ENCODE measurements at places on chromosomes 2 and 18.

DNA sequence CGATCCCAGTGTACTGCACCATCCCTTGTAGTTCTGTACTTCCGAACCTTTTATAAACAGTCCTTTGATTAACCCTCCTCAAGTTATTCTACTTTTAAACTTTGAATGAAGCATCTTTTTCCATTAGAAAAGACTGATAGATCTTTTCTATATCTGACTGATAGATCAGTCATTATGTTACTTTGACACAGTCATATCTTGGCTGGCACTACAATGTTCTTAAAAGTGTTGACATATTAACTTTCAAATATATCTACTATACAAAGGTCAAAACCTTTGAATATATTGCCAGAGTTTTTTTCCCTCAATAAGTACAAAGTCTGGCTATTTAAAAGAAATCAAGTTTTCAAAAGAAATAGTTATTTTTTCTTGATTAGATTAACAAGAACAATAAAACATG is 35.4 kb upstream of the NABP1 start:
- no peak for DNase-seq

GRCh38 chr2:124112966-124113365 is 87.9 kb downstream of the CNTNAP5 start:
- DNase-seq = peak; percentile 28

DNA sequence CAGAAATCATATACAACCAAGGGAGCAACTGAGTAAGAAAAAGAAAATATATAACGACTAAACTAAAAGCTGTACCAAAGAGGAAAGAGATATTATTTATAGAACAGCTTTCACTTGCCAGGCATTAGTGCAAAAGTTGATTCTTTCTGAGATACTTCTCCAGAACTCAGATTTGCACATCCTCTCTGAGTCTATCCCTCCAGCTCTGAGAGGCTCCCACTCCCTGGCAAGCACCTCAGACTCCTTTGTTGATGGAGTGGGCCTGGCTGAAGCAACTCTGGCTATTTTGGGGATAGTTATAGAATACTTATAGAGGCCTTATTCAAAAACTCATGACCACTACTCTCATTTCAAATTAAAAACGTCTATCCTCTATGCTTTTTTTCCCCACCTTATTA is 501.6 kb upstream of the TNP1 start:
- DNase-seq = no peak

DNA sequence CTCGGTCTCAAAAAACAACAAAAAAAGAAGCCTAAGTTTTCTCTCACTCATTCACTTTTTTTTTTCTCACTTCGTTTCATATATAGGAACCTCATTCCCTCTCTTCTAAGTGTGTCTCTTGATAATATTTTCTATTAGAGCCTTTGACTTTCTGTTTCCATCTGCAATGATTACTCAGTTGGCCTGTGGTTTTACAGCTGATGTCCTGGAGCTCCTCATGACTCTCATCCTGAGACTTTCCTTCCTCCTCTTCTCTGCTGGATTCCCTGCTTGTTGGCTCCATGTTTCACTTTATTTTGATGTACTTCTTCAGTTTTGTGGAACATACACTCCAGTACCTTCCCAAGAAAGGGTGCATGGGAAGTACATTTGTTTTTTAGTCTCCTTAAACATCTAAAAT is 154.2 kb upstream of the GATA6 start:
- no peak for DNase-seq

GRCh38 chr2:48266698-48267097 is 263.3 kb upstream of the STON1 start:
- no peak for DNase-seq

- DNase-seq = peak; percentile 73
Observed at GRCh38 chr2:207163053-207163755, 2.5 kb downstream of the KLF7 start.

DNA sequence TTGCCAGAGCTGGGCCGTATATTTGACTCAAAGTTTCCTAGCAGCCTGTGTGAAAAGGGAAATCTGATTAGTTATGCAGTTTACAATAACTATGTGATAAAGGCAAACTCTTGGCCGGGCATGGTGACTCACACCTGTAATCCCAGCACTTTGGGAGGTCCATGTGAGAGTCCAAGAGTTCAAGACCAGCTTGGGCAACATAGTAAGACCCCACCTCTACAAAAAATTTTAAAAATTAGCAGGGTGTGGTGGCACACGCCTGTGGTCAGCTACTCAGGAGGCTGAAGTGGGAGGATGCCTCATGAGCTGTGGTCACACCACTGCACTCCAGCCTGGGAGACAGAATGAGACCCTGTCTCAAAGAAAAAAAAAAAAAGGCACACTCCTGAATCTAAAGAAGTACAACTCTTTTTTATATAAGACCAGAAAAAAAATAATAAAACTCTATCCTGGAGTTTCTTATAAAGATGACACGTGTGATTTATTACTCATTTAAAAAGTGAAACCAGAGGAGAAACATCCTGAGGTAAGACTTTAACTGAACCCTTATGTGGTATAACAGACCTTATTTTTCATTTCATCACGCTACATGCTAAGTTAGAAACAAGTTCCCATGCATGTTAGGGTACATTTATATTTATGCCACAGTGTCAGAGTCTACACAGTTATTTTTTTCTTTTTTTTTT is 32.6 kb upstream of the KCMF1 start:
- DNase-seq = no peak

DNA sequence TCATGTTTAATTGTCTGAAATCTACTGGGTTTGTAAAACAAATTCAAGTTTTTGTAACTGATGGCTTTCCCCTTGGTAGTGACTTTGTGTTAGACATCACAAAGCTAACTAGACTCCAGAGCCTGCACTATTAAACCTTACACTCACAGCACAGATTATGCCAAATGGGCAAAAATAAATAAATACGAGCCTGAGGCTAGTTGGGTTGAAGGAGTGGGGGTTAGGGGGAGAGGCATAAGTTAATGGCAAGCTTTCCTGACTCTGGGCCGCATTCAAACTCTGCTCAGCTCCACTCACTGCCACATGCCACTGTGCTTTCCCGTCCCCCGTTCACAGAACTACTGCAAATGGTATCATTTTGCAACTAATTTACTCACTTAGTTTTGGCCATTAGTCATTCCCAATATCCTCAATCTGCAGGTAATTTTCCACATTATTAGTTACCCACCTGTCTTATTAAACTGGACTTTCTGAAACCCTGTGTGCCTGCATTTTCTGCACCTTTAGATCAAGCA is 1079.9 kb upstream of the PIK3C3 start:
- no peak for DNase-seq

DNA sequence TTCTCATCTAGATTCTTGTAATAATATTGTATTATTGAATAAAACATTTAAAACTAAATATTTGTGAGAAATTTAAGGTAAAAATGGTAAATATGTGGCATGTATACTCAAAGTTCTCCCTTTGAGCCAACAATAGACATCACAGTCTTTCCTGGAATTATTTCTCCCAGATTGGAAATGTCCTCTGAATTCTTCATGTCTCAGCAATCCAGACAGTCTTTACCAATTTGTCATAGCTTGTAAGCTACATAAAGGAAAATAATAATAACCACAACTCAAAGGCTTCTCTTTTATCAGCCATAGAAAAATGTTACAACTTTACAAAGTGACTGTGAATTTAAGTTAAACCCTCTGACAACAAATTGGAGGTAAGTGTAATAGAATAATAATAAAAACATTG is 784.9 kb downstream of the EPHA4 start:
- DNase-seq = no peak

All from COLO829 (cell line).